ENCODE measurements at places on chromosomes 4 and X. TPM values are rescaled to one million over a fixed set of nuclear protein-coding genes. Genes with fewer than 3 reads are reported as not detected.
A peak's percentile ranks its signal among the peaks of the same experiment; 100 is the strongest.

DNA sequence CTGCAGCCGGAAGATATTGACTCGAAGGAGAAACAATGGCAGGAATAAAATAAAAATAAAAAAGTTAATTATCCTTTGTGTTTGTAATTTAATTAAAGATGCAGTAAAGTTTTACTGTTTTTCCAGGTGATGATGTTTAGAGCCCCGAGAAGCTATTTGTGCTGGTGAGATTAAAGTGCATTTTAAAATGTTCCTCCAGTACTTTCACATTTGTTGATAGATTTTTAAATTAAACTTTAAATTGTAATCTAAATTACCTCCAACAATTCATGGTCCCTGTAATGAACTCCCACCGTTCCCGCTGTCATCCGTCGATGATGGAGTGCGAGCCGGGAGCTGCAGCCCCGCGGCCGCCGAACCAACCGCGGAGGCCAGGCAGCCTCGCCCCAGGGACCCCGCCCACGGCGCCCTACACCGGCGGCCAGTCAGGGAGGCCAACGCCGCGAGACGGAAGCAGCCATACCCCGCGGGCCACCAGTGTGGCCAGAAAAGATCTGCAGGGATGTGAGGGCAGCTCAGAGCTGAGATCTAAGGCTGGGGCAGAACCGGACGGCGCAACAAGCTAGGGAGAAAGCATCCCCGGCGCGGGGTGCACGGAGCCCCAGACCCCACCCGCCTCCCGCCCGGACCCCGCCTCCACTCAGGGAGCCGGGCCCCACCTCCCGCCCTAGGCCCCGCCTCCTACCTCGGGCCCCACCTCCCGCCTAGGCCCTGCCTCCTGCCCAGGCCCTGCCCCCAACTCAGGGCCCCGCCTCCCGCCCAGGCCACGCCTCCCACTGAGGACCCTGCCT is 104.0 kb downstream of the FAM53A start:
- DNase-seq = peak; percentile 95

XPNPEP2 gene
- 2.5 TPM for total RNA-seq

DNA sequence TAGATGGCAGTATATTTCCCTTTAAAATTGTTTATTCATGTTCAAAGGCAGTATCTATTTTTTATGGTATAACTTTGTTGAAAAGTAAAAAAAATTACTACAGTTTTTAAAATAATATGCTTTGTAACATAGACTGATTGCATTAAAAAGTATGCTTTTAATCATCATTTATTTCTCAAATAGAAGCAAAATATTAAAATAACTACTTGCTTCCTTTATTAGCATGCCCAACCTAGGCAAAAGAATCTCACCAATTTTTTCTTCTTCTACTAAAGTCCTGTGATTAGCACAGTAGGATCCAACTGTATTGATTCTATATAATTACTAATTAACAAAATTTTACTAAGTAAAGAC is 69.6 kb upstream of the NFKB1 start:
- no peak for DNase-seq

GRCh38 chrX:67610282-67610681 is 66.5 kb downstream of the AR start:
- no peak for DNase-seq
